NCI-H226 (cell line): ENCODE measurements at places on chromosomes 1 and 21.

- no peak for DNase-seq
These were observed 779 bp downstream of the LRRC40 start for GRCh38 chr1:70204600-70204999.

DNA sequence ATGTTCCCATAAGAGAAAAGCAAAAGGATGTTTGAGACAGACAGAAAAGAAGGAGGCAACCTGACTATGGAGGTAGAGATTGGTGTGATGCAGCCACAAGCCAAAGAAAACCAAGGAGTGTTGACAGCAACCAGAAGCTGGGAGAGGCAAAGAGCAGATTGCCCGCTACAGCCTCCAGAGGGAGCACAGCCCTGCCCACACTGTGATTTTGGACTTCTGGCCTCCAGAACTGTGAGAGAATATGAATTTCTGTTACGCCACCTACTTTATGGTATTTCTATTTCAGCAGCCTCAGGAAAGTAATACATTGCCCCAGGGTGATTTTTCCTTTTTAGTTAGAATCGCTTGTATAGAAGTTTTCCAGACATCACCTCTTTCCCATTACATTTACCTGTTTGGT is 28.4 kb downstream of the SLAMF6 start:
- DNase-seq, result no peak

DNA sequence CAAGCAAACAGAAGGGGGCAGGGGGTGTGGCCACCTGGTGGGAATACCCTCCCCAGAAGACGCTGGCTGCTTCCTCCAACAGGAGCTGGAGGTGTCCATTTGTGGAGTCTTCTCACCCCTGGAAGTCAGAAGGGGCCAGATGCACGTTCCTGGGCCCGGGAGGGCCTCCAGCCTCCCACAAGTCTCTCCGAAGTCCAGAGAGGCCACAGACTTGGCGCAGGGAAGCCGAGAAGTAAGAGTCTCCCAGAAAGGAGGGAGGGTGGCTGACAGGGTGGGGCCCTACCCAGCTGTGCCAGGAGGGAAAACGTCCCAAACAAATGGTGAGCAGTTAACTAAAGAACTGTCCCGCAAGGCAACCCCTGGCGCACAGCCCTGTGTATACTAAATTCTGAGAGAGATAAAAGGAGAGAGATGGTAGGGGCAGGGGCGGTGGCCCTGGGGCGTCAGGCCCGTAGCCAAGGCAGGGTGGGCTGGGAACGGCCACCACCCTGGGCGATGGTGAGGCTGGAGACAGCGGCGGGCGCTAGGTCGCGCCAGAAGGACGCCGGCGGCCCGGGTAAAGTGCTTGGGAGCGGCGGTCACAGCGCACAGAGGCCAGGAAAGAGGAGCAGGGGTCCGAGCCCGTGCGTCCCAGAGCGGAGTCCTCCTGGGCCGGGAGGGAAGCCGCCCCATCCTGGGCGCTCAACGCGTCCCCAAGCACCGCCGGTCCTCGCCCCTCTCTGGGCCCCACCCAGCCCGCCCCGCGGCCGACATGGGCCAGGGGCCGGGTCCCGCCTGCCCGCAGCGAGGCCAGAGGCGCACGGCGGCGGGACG is 1.2 kb downstream of the CHD5 start:
- DNase-seq, result no peak

GRCh38 chr1:111063595-111063994 is 76.3 kb downstream of the DRAM2 start:
- no peak for DNase-seq

GRCh38 chr1:7250176-7250575 is 464.9 kb downstream of the CAMTA1 start:
- no peak for DNase-seq

GRCh38 chr1:99969260-99969728 is 502 bp upstream of the SLC35A3 start:
- DNase-seq, result no peak

GRCh38 chr1:223771469-223771813 is 59.1 kb downstream of the CAPN2 start:
- DNase-seq, result no peak

- no peak for DNase-seq
These were observed 9.9 kb downstream of the HUNK start for GRCh38 chr21:31882711-31883110.

DNA sequence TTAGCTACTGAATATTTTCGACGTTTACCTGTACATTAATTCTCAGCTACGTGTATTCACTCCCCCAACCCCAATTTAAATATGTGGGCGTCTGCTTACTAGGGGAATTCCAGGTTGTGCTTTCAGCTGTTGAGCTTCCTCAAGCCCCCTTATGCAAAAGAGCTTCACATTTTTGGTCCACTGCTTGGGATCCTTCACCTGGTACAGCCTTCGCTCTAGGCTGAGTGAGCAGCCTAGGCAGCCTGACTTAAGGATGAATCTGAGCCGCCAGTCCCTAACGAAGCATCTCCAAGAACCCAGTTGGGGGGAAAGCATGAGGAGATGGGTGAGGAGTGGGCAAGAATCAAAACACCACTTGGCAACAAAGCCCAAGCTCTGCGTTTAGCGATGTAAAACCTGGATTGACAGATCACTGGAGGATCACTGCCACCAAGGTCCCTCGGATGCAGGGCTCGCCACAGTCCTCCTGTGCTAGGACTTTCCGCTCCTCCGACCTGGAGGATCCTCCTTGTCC is 674 bp downstream of the BCL10 start:
- no peak for DNase-seq

DNA sequence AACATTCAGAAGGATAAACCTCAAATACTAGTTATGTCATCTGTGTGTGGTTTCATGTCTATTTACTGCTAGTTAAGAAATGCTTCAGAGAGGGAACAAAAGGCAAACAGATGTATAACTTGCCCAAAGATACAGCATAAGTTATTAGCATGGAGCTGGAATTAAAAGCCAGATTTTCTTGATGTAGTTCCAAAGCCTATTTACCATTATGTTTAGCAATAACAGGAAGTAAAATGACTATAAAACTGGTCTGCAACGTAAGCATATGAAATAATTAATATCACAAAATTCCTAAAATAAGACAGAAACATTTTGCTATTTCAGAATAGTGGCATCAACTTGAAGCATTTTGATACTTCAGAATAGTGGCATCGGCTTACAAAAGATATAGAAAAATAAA is 1232.8 kb downstream of the NCAM2 start:
- no peak for DNase-seq

DNA sequence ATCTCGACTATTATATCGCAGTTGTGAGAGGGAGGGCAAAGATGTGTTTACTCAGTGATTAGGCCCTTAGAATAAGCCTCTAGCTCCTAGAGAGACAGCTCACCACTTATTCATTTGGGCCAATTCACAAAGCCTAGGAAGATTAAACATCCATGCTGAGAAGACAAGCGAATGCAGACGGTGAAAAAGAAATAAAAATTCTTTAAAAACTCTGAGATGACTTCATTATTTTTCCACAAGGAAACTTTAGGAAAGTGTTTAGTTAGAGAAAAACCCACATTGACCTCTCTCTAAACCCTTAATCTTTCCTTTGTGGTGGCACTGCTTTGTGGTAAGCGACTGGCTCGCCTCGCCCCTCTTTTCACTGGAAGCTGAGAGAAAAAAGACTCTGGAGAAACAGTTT is 146.8 kb upstream of the DMRTA2 start:
- no peak for DNase-seq

DNA sequence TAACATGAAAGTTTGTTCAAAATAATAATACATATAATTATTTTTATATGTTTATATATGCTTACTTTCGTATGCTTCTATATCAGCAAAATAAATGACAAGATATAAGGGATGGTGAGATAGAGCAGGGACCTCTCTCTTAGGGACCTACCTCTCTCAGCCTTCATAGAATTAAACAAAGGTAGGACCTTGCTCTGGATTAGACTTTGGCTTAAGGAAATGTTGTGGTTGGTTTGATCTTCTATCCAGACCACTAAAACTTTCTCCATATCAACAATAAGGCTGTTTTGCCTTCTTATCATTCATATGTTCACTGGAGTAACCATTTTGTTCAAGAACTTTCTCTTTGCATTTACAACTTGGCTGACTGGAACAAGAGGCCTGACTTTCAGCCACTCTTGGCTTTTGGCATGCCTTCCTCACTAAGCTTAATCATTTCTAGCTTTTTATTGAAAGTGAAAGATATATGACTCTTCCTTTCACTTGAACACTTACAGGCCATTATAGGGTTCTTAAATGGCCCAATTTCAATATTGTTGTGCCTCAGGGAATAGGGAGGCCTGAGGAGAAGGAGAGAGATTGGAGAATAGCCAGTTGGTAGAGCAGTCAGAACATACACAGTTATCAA is 14.4 kb downstream of the FRRS1 start:
- DNase-seq, result no peak

- DNase-seq, result no peak
These were observed 93.4 kb downstream of the ADARB1 start for GRCh38 chr21:45167796-45168222.

GRCh38 chr1:179588425-179589024 is 3.1 kb upstream of the TDRD5 start:
- DNase-seq, result peak; percentile 91

DNA sequence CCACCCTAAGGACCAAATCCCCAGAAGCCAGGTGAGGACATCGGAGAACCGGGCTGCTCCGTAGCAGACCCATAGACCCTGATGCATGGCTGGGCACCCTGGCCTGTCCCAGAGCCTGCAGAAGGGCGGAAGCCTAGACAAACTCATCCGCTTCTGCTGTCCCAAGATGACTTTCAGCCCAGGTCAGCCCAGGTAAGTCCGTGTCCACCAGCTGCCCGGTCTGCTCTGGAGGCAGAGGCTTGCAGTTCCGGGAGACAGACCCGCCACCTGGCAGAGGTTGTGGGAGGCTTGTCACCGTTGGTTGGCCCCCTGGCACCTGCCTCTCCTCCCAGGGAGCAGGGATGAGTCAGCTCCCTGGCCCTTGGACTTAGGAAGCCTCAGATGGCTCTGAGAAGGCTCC is 22.8 kb upstream of the POFUT2 start:
- no peak for DNase-seq

GRCh38 chr1:205510308-205510950 is 6.0 kb downstream of the CDK18 start:
- DNase-seq, result no peak

DNA sequence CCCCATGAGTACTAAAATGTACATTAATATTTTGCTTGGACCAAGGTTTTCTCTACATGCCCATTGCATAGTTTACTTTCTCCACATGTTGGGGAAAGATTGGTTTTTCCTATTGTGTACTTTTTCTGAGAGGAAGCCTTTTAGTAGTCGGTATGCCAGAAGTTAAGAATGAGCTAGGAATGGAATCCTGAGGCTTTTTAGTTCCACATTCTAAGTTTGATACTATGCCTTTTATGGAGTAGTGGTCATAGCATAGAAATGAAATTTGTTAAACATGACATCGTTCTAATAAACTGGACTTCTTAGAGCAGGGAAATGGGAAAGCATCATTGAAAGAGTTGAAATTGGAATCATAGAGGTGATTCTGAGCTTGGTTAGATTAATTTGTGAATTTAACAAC is 64.3 kb downstream of the BCL9 start:
- DNase-seq, result no peak

- no peak for DNase-seq
These were observed 12.2 kb downstream of the ADSS2 start for GRCh38 chr1:244439391-244440032.

- DNase-seq, result peak; percentile 91
These were observed 40.7 kb upstream of the PRKACB start for GRCh38 chr1:84103197-84103992.

- no peak for DNase-seq
These were observed 1083.1 kb downstream of the PLA2G4A start for GRCh38 chr1:187911820-187912219.

- DNase-seq, result peak; percentile 48
These were observed 31.4 kb downstream of the DDR2 start for GRCh38 chr1:162663589-162664106.

- DNase-seq, result no peak
These were observed 87.3 kb downstream of the SIM2 start for GRCh38 chr21:36786186-36786585.

DNA sequence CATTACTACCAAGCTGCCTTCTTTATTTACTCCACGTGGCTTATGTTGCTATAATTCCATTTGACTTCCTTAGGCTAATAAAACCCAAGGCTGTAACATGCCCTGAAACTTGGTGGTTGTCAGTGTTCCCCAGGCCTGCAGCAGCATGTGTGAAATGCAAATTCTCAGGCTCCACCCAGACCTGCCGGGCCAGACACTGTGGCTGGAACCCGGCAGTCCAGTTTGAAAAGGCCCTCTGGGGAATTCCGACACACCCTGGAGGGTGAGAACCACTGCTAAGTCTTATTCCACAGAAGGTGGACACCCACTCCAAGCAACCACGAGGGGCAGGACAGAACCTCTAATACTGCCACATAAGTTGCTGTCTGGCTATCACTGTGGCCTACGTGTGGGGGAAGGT is 41.4 kb downstream of the URB1 start:
- no peak for DNase-seq

DNA sequence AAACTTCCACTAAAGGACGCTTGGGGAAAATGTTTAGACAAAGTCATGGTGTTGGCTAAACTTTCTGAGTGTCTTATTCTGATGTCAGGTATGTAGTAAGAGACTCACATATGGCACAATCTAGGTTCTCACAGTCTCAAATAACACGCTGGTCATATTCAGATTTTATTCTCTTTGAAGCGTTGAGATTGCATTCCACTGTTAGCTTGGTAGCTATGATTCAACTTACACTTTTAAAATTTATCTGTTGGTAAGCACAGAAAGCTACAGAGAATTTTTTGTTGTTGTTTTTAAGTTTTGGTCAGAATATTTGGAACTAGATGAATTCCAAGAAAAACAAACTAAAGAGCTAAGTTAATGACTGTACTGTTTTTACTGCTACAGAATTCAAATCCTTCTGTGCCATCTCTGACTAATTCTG is 126.7 kb downstream of the PRRX1 start:
- no peak for DNase-seq

DNA sequence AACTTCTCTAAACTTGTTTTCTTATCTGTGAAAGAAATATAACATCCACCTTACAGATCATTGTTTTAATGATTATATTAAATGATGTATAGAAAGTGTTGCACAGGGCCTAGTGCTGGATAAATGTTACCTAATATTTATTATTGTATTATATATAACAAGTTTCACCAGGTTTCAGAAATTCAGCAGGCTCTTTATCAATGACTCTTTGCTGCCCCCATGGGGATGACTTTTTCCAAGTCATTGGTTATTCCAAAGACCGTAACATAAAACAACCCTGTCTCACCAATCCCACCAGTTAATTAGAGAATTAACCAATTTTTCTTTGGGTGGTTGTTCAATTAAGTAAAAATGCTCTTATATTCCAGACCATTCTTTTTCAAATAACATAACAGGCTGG is 7.3 kb upstream of the DEDD start:
- DNase-seq, result no peak
